CD4-positive, alpha-beta T cell (primary cell): ENCODE measurements at places on chromosomes 1 and 21. TPM values are rescaled to one million over a fixed set of nuclear protein-coding genes. Genes with fewer than 3 reads are reported as not detected.

DNA sequence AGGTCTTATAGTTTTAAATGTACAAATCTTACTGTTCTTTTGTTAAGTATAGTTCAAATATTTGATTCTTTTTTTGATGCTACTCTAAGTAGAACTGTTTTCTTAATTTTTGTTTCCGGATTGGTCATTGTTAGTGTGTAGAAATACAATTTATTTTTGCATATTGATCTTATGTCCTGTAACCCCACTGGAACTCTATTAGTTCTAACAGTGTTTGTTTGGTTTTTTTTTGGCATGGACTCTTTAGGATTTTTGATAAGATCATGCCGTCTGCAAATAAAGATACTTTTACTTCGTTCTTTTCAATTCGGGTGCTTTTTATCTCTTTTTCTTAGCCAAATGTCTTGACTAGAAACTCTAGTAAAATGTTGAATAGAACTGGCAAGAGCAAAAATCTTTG, 26.5 kb downstream of the GDAP2 start:
- no peaks in the 10 kb centered on the region for H3K27me3 ChIP-seq
- H3K4me3 ChIP-seq, result no peak overlapping the region
- H3K4me1 ChIP-seq, result no peaks in the 10 kb centered on the region

- H3K27me3 ChIP-seq, result no peaks in the 10 kb centered on the region
- DNase-seq, result no peak
- H3K36me3 ChIP-seq, result no peaks in the 10 kb centered on the region
- H3K4me1 ChIP-seq, result peaks cover 8% of the 10 kb centered on the region
Observed at GRCh38 chr1:51622455-51622913, 5.6 kb downstream of the OSBPL9 start.

DNA sequence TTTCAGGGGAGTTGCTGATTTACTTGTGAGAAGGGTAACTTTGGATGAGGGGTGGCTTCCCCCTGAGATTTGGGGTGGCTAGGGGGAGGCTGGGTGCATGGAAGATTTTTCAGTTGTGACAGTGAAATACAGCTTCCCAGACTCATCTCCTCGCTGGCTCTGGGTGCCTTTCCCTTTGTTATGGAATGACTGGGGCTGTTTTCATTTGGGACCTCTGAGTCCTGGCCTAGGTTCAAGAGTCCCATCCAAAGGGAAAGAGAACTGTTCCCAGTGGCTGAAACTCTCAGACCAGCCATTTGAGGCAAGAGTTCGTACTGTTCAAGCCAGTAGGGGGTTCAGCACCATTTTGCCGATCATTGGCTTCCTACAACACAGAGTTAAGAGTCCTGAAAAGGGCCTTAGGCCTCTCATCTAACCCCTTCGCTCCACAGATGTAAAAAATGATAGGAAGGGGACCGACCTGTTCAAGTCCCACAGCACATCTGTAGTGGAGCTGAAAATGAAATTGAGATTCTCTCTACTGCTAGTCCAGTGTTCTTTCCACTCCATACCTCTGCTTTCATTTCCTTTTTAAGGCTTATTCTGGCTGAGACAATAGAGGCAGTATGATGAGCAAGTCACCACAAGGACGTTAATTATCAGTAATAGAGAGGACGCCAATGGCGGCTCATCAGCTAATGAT, 958 bp downstream of the DDR2 start:
- no peak for DNase-seq
- no peaks in the 10 kb centered on the region for H3K4me1 ChIP-seq
- H3K36me3 ChIP-seq, result no peaks in the 10 kb centered on the region
- no peak overlapping the region for H3K27ac ChIP-seq
- H3K4me3 ChIP-seq, result no peak overlapping the region
- H3K27me3 ChIP-seq, result no peaks in the 10 kb centered on the region

- no peaks in the 10 kb centered on the region for H3K27me3 ChIP-seq
- no peaks in the 10 kb centered on the region for H3K4me1 ChIP-seq
- H3K36me3 ChIP-seq, result peaks cover 4% of the 10 kb centered on the region
- no peak for DNase-seq
- H3K27ac ChIP-seq, result no peak overlapping the region
Observed at GRCh38 chr1:6885426-6885825, 100.2 kb downstream of the CAMTA1 start.

DNA sequence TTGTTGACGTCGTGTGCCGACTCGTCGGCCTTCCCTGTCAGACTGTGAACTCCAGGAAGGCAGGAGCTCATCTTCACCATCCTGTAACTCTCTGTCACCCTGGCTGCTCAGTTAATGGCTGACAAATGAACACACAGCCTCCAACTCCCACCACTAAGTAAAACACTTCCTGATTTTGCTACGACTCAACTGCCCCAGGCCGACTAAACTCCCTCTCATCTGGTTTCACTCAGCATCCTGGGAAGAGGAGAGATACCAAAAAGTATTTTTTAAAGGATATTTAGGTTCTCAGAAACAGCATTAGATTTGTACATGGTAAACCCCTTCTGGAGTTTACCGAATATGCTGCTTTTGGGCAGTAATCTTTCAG, 18.2 kb upstream of the LHX4 start:
- peaks cover 9% of the 10 kb centered on the region for H3K4me1 ChIP-seq
- H3K27me3 ChIP-seq, result peaks cover 5% of the 10 kb centered on the region
- no peak overlapping the region for H3K4me3 ChIP-seq
- H3K36me3 ChIP-seq, result no peaks in the 10 kb centered on the region
- H3K27ac ChIP-seq, result no peak overlapping the region
- no peak for DNase-seq

Gene GUCA2A
- total RNA-seq, result not detected

Gene NLRP3
- 7.8 TPM for total RNA-seq

GRCh38 chr1:54266908-54267307, 66.9 kb downstream of the MRPL37 start:
- no peak overlapping the region for H3K27ac ChIP-seq
- DNase-seq, result no peak
- no peaks in the 10 kb centered on the region for H3K27me3 ChIP-seq
- no peak overlapping the region for H3K4me3 ChIP-seq
- peaks cover 6% of the 10 kb centered on the region for H3K4me1 ChIP-seq
- peaks cover 9% of the 10 kb centered on the region for H3K36me3 ChIP-seq

Gene OR2M3
- total RNA-seq, result not detected

DNA sequence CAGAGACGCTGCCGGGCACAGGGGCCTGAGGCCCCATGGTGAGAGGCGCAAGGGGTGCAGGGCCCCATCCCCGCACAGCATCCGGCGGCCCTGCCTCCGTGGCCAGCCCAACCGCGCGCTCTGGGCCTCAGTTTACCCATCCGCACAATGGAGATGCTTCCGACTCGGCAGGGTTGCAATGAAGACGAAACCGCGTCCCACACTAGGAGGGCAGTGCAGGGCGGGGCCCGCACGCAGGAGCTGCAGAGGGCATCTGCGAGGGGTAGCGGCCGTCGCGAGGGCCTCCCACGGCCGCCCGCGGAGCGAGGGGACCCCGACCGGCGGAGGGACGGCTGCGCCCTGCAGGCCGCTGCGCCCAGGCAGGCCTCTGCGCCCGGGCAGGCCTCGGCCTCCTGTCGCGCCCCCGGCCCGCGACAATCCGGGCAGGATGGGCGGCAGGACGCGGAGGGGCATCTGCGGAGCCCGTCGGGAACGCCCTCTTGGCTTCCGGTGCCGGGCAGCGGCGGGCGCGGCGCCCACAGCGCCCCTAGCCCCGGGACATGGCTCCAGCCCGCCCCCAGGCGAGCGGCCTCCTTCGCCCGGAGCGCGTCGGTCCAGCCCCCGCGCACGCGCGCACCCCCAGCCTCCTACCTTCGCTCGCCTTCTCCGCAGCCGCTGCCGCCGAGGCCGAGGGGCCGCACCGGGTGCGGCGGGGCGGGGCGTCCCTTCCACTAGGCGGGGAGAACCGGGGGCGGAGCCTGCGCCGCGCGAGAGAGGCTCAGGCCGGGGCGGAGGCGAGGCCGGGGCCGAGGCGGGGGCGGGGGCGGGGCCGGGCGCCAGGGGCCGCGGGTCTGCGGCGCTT, 15.3 kb downstream of the RNU1-1 start:
- no peak overlapping the region for H3K27ac ChIP-seq
- H3K4me1 ChIP-seq, result peaks cover 20% of the 10 kb centered on the region
- H3K27me3 ChIP-seq, result no peaks in the 10 kb centered on the region
- peak overlapping the region; percentile 92 for H3K4me3 ChIP-seq

- H3K27ac ChIP-seq, result no peak overlapping the region
- H3K4me1 ChIP-seq, result no peaks in the 10 kb centered on the region
- H3K4me3 ChIP-seq, result no peak overlapping the region
- DNase-seq, result no peak
- H3K36me3 ChIP-seq, result no peaks in the 10 kb centered on the region
Observed at GRCh38 chr1:46218443-46218842, 15.3 kb downstream of the LURAP1 start.

DNA sequence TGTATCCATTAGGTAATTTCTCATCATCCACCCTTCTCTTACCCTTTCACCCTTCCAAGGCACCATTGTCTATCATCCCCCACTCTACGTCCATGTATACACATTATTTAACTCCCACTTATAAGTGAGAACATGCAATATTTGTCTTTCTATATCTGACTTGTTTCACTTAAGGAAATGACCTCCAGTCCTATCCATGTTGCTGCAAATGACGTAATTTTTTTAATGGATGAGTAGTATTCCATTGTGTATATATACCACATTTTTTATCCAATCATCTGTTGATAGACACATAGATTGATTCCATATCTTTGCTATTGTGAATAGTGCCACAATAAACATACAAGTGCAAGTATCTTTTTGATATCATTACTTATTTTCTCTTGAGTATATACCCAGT, 322.9 kb upstream of the CXADR start:
- H3K36me3 ChIP-seq, result no peaks in the 10 kb centered on the region
- no peak for DNase-seq
- no peaks in the 10 kb centered on the region for H3K4me1 ChIP-seq
- H3K27me3 ChIP-seq, result no peaks in the 10 kb centered on the region

- H3K36me3 ChIP-seq, result no peaks in the 10 kb centered on the region
- peak; percentile 16 for DNase-seq
- H3K27ac ChIP-seq, result no peak overlapping the region
Observed at GRCh38 chr1:2894381-2895041, 93.0 kb upstream of the TTC34 start.

DNA sequence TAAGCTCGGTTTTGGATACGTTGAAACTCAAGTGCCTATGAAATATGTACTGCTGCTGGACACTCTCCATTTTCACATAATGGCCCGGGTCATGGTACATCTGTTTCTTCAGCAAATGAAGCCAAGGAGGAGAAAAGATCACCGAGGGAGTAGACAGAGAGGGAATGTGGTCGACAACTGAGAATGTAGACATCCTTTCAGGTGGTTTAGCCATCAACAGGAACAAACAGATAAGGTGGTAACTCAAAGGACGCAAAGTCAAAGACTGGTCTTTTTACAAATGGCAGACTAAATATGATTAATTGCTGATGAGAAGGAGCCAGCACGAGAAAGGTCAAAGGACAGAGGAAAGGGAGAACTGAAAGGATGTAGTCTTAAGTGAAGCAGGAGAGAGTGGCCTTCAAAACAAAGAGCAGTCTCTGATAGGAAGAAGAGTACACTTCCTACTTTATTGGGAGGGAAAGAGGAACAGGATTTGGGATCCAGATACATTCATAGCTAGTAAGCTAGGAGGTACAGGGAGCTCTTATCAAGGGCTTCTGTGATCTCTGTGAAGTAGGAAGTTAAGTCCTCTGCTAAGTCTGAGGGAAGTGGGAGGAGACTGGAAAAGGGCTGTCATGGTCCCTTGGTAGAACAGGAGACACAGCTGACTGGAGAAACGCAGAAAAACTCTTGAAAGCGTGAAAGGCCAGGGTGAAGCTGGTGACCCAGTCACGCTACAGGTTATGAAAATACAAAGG, 28.3 kb downstream of the NUP133 start:
- H3K36me3 ChIP-seq, result peaks cover 69% of the 10 kb centered on the region
- no peaks in the 10 kb centered on the region for H3K27me3 ChIP-seq
- H3K4me3 ChIP-seq, result no peak overlapping the region
- H3K27ac ChIP-seq, result no peak overlapping the region
- H3K4me1 ChIP-seq, result no peaks in the 10 kb centered on the region

Gene ZNF326
- total RNA-seq, result 58.7 TPM

DNA sequence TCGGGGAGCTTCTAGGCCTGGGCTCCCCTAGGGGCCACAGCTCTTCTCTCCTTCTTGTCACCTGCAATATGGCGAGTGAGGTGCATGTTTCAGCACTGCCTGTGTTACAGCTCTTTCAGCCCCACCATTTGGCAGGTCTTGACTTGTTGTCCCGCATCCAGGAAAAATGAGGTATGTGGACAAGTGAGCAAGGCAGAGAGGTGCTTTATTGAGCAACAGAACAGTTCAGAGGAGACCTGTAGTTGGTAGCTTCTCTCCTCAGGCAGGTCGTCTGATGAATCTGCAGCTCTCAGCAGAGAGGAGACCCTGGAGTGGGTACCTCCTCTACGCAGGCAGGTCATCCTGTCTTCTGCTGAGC, 208.2 kb upstream of the USP25 start:
- no peaks in the 10 kb centered on the region for H3K36me3 ChIP-seq
- H3K27me3 ChIP-seq, result no peaks in the 10 kb centered on the region
- DNase-seq, result no peak
- no peak overlapping the region for H3K4me3 ChIP-seq

Gene S100A7A
- not detected for total RNA-seq

Gene POU3F1
- 0.27 TPM for total RNA-seq

Gene UBXN10
- 0.22 TPM for total RNA-seq

GRCh38 chr1:228935855-228936727, 200.8 kb downstream of the RHOU start:
- DNase-seq, result no peak
- no peak overlapping the region for H3K27ac ChIP-seq
- H3K4me3 ChIP-seq, result no peak overlapping the region
- no peaks in the 10 kb centered on the region for H3K27me3 ChIP-seq
- H3K36me3 ChIP-seq, result no peaks in the 10 kb centered on the region

- DNase-seq, result no peak
- H3K36me3 ChIP-seq, result no peaks in the 10 kb centered on the region
- H3K27ac ChIP-seq, result no peak overlapping the region
- peaks cover 2% of the 10 kb centered on the region for H3K27me3 ChIP-seq
Observed at GRCh38 chr1:7519181-7519860, 251.8 kb upstream of the VAMP3 start.

DNA sequence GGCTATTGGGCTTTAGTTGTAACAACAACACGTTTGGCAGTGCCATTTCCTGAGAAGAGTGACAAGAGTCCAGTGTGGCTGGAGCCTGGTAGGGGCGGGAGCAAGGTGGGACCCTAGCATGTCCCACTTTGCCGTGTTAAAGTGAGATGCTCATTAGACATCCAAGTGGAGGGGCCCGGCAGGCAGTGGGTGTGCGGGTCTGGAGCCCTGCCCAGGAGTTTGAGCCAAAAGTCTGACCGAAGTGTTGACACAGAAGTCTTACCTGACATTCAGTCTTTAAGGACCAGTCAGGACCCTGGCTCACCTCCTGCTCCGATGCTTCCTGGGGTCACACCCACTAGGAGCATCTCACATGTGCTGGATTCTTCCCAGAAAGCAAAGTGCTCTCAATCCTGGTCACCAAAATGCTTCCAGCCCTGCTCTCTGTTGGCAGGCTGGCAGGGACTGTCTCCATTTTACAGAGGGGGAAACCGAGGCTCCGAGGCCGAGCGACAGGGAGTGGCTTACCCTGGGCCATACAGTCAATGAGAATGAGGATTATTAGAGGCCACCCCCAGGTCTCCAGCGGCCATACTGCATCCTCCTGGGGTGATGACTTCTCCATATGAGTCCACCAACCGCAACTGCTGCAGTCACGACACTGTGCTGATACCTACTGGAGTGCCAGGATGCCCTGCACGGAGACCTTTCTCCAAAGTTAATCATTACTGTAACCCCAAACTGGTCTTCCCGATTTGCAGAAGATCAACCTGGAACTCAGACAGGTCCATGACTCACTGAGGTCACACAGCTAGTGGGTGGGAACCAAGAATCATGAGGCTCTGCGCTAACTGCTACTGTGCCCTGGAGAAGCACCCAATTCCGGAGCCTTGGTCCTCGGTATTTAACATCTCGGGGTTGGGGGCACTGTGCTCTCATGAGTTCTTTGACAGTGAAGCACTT, 112.7 kb downstream of the PRDM2 start:
- H3K4me3 ChIP-seq, result no peak overlapping the region
- no peak for DNase-seq
- H3K27me3 ChIP-seq, result no peaks in the 10 kb centered on the region
- H3K27ac ChIP-seq, result no peak overlapping the region
